Lung microvascular endothelial cell (primary cell): ENCODE measurements at places on chromosomes 6 and 20. TPM values are rescaled to one million over a fixed set of nuclear protein-coding genes. Genes with fewer than 3 reads are reported as not detected.

FNDC1 gene
- not detected in 2 replicates for total RNA-seq

RNF182 gene
- under 0.01 and 0.22 TPM in 2 replicates for total RNA-seq

SAMD3 gene
- not detected in 2 replicates for total RNA-seq

GRCh38 chr6:57130661-57131177 is 40.7 kb downstream of the ZNF451 start:
- no peak for DNase-seq

DNA sequence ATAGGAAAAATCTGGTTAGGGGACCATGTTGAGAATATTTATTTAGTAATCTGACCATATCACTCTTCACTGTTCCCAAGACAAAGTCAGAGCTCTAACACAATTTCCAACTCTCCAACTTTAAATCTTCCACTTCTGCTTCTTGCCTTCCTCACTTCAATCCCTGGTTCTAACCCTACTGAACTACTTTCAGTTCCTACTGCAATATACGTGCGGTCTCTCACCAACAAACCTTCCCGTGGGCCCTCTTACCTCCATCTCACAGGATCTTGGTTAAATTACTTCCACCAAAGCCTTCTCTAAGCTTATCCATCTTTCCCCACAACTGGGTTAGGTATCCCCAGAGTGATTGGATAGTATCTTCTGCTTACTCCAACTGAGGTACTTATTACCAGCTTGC is 8.0 kb downstream of the EIF2S2 start:
- DNase-seq = no peak

DNA sequence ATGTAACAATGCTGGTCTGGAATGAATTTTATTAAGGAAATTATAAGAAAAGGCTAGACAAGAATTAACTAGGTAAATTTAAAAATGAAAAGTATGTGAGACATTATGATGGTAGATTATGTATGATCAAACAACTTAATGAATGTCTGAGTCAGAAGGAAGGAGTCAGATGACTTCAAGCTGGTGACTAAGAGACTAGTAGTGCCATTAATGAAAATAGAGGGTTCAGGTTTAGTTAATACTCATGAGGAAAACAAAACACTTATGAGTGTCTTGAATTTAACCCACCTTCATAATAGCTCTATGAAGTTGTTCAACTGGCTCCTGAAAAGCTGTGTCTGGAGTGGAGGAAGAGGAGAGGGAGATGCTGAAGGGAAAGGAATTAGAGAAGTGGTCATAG is 256.3 kb downstream of the ADGRB3 start:
- DNase-seq = no peak

DNA sequence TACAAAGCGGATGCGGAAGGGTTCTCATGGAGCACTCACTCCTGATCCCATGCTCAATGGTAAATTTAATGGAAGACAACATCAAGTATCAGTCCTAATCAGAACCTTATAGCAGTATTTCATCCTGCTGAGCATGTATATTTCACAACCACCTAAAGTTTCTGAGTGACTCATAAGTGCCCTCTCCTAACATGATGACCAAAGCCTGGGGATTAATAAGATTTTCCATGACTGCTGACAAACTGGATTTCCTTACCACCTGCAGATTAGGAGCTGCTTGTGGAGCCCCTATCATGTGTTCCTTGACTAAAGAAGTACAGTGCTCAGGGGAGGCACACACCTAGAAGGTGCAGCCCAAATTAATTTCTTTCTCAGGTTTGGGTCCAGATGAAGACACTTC is 112.8 kb downstream of the INSM1 start:
- peak; percentile 13 for DNase-seq

- no peak for DNase-seq
Observed at GRCh38 chr6:95547043-95547442, 30.3 kb upstream of the MANEA start.

DNA sequence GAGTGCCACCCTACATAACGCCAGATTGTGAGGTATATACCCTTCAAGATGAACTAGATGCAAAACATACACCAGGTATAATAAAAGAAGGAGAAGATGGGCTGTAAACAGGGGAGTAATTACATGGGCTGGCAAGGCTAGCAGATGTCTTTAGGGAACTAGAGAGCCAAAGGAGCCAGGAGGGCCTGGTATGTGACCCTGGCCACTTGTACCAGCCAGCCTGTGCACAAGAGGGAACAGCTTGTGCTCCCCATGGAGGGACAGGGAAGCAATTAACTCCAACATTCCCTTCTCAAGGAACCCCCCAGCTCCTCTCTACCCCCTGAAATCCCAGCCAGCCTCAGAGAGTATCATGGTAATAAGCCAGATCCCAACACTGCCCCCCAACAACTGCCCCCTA is 139.9 kb downstream of the HIVEP2 start:
- DNase-seq = no peak

- DNase-seq = no peak
Observed at GRCh38 chr6:74320715-74321114, 624.7 kb downstream of the CD109 start.

DNA sequence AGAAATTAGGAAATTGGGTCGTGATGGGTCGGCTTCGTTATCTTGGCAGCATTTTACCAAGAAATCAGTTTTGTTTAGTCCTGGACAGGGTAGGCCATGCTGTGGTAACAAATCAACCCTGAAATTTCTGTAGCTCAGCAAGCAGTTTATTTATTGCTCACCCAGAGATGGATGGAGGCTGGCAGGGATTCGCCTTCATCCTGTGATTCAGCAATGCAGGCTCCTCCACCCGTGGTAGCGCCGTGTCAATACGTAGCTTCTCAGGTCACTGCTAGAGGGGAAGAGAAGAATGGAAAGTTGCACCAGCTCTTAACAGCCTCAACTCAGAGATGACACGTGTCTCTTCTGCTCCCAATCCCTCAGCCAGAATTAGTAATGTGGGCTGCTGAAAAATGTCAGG is 157.0 kb upstream of the SGK1 start:
- peak; percentile 19 for DNase-seq

DNA sequence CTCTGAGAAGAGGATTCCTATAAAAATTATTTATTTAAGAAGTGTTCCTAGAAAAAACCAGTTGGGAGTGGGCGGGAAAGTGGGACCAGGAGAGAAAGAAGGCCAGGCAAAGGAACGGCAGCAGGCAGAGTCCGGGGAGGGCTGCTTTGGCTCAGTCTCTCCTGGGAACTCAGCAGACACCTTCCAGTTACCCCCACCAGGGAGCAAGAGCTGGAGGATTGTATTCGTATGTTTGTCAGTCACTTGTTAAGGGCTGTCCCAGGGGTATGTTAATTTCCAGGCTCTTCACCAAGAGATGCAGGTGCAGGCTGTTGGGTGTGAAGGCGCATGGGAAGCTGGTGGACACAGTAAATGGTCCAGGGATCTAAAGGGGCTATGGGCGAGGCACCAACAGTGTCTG is 53.0 kb upstream of the CHD6 start:
- no peak for DNase-seq

DNA sequence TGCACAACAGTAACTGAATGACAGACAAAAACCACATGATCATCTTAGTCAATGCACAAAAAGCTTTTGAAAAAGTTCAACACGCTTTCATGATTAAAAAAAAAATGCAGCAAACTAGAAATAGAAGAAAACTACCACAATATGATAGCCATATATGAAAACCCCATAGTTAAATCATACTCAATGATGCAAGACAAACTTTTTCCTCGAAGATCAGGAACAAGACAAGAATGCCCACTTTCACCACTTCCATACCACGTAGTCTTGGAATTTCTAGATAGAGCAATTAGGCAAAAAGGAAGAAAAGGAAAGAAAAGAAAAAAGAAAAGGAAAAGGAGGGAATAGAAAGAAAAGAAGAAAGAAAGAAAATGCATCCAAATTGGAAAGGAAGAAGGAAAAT is 44.6 kb upstream of the SLC23A2 start:
- DNase-seq = no peak
